ENCODE measurements at places on chromosomes 12 and 14. TPM values are rescaled to one million over a fixed set of nuclear protein-coding genes. Genes with fewer than 3 reads are reported as not detected.

GRCh38 chr14:58166005-58166983 lies 14.3 kb upstream of the ARMH4 start:
- peak; percentile 82 for DNase-seq

DNA sequence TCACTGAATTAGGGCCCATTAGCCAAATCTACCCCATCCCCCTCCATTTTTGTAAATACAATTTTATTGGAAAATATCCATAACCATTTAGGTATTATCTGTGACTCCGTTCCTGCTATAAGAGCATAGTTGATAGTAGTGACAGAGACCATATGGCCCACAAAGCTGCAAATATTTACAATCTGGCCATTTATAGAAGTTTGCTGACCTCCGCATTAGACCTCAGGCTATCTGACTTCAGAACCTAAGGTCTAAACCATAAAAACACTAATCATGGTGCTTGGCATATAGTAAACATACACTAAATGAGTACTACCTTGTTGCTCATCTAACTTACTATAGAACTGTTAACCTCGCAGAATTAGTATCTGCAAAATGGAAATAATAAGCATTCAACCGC lies 124.8 kb downstream of the NPAS3 start:
- no peak for DNase-seq

DNA sequence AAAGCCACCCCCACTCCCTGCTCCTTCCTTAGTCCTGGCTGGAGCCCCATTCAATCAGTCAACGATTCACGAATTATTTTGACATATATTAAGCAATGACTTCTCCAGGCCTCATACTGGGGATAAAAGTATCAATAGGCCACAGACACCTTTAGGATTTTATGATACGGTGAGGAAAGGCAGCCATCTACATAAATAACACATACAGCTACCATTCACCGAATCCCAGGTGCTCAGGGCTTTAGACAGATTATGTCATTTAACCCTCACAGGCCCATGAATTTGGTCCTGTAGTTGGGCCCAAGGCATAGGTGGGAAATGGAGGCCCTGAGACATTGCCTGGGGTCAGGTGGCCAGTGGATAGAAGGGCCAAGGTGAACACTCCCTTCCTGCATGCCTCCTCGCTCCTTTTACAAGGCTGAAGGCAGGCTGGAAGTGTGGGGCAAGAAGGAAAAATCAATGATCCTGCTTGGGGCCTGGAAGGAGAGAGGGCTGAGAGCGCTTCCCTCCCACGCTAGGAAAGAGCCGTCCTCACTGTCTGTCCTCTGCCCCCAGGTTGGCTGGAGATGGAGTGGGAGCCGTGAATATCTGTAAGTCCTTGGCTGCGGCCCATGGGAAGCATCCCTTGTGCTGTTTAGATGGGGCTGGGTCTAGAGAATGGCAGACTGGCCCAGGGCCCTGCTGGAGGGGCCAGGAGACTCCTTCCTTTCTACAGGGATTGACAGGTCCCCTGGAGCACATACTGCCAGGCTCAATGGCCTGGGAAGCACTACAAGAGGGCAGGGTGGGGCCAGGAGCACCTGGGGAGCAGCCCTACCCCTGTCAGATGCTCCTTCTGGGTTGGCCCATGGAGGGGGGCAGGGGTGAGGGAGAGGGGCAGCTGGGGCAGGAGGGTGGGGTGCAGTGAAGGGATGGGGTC lies 14.8 kb downstream of the KRT7 start:
- DNase-seq: no peak

DNA sequence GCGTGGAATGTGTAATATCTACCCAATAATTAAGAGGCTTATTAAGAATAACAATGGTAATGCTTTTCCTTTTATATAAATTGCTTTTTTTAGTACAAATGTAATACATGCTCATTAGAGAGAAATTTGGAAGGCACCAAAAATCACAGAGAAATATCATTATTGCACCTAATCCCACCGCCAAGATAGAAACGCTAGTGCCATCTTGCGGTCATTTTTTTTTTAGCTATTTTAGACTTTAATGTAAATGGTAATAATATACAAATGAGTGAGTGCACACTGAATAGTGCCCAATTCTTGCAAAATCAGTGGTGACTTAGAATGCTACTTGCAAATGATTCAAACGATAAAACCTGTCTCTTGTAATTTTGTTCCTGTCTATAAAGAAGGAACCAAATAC lies 576.8 kb upstream of the TMEM132C start:
- no peak for DNase-seq

GALNT9 gene
- not detected for total RNA-seq

DNA sequence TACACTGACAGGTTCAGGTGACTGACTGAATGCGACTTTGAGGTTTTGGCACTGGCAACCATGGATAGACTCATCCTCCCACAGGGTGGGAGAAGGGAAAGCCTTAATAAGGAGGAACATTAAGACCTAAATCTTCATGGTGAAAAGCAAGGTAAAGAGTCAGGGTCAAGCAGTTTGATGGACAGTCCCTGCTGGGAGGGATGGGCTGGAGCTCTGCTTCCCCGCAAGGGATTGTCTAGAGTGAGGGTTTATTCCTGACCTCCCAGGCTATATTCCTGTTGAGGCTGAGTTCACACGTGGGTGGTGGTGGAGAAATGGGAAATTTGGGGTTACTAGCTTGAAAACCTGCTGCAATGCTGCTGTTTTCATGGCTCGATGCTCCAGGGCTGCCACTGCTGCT lies 9.4 kb upstream of the STAC3 start:
- no peak for DNase-seq

DNA sequence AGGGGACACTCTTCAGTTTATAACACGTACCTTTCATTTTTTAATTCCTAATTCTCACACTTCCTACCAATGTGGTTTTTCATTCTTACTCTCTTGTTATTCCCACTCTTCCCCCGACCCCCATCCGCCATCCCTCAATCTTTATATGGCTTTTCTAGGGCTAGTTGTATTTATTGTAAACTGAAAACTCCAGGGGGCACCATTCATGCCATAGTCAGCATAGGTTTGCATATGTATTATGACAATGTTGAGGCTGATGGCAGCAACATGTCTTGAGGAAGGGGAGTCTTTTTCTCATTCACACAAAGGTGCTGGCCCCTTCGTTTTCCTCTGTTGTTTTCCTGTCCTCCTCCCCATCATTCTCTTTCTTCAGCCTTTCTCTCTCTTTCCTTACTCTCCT lies 27.7 kb upstream of the LTA4H start:
- DNase-seq: no peak
